ENCODE measurements at places on chromosomes 3 and 15.

DNA sequence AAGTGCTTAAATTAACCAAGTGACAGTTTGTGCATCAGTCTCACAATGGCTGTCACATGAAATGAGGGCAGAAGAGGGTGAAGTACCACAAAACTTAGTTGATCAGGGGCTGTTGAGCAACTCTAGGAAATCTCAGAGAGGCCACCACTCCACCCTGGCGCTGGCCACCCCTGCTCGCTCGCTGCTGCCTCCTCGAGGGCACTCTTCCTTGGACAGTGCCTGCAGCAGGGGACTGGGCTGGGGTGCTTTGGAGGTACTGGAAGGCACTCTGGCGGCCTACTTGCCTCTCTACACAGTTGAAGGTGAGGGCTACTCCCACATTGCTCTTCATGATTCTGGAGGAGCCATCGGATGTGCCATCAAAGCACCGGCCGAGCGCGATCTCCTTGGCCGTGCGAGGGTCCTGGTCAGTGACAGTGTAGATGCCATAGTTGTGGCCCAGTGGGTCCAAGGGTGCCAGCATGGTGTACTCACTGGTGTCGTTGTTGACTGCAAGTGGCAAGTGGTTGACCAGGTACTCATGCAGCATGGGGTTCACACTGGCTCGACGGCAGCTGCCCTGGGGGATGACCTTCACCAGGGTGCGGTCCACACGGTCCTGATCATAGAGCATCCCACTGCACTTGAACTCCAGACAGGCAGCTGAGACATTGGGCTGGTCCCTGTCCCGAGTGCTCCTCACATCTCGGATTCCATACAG, 11.6 kb upstream of the CLPX start:
- DNase-seq = no peak

- DNase-seq = peak; percentile 35
Measured at GRCh38 chr3:194632809-194633348, 340 bp downstream of the TMEM44 start.

DNA sequence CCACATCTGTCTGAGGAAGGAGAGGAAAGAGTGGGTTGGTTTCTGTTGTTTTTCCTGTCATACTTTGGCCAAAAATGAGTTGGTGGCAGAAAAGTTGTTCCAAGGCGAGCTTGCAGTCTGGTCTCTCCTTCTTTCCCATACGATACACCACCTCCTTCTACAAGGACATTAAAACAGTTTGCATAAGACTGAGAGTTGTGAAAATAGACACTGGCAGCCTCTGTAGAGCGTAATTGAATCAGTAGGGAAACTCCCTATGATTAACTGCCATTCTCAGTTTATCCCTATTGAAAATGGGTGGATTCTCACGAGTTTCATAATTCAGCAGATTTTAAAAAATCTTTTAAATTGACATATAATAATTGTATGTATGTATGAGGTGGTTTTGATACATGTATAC, 3.7 kb upstream of the LSG1 start:
- DNase-seq = no peak

DNA sequence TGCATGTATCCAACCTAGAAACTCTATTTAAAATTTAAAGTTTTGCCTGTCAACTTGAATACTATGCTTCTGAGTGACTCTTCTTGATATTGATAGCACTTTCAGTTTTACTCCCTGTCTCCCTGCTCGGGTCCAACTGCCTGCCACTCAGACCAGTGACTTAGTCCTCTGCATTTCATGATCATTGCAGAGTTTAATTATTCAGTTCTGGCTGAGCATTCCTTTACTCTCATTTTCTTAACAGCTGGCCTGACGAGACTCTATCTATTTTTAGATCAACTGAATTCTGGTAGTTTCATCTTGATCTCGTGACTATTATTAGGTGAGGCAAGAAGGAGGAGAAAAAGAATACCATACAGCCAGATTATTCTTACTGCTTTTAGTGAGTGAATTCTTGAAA, 617.4 kb downstream of the SI start:
- DNase-seq = peak; percentile 21

- peak; percentile 96 for DNase-seq
Measured at GRCh38 chr3:4741404-4742307, 237.6 kb upstream of the BHLHE40 start.

GRCh38 chr15:60343221-60343970, 54.4 kb downstream of the ANXA2 start:
- DNase-seq = peak; percentile 48

GRCh38 chr3:36792342-36792741, 28.0 kb upstream of the DCLK3 start:
- peak; percentile 13 for DNase-seq

DNA sequence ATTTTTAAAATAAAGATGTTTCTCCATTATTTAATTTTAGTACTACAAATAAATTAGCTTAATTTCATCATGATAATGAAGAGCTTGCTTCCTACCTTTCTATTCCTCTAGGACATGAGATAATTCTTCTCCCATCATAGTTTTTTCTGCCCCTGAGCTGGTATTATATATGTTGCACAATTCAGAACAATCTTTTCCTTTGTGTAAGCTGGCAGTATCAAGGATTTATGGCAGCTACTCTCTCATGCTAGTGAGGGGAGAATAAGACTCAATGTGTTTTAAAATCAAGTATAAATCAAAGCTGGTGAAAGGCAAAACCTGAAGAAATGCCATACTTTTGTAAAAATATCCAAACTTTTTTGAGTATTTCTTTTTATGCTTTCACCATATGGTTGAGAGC, 1405.3 kb downstream of the SI start:
- DNase-seq = no peak

DNA sequence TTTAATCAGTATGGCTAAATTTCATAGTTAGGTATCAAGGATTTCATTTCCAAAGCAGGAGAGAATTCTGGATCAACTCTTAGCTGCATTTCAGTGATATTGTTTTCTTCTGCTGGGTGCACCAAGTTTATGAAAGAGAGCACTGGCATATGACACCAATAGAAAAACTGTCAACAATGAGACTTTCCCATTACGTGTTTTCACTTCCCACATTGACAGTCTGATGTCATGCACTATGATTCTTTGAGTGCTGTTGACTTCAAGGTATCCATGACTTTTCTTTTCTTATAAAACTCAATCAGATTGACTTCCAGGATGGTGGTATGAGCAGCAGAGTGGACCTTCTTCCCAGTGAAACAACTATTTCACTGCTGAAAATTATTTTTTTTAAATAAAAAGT, 476.1 kb downstream of the EDEM1 start:
- DNase-seq = no peak

GRCh38 chr15:59892985-59893384, 111.1 kb upstream of the FOXB1 start:
- DNase-seq = no peak

GRCh38 chr3:72312339-72312738, 527.4 kb upstream of the PROK2 start:
- DNase-seq = no peak

- no peak for DNase-seq
Measured at GRCh38 chr3:68958932-68959331, 26.6 kb upstream of the TAFA4 start.

DNA sequence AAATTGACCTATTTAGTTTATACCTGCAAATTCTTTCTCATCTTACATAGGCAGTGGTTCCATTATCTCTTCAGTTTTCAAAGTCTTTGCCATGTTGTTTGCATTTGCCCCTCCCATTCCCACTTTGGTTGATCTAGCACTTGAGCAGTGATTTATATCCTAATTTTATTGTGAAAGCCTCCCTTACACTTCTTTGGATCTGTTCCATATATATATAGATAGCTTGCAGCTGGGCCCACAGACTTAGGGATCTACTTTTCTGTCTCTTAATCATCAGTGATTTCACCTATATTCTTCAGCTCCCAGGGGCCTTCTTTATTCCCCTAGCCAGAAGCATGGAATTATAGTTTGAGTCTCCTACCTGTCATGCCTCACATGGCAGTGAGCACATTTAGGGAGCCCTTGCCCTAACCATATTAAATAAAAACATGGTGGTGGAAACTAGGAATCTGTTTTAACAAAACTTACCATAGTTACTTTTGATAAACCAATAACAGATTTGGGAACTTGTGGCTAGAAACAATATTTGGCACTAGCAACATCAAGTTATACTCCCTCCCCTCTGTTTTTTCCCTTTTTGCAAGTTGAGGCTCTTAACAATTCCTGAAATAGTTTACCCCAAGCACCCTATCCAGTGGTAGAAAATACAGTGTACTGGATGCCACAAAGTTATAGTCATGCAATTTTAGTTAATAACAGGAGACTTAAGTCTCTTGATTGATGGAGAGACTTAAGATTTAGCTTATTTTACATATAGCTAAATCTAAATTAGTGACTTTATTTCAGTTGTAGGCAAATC, 41.7 kb downstream of the ARIH1 start:
- peak; percentile 67 for DNase-seq

- DNase-seq = no peak
Measured at GRCh38 chr15:59298225-59298853, 74.3 kb downstream of the MYO1E start.

DNA sequence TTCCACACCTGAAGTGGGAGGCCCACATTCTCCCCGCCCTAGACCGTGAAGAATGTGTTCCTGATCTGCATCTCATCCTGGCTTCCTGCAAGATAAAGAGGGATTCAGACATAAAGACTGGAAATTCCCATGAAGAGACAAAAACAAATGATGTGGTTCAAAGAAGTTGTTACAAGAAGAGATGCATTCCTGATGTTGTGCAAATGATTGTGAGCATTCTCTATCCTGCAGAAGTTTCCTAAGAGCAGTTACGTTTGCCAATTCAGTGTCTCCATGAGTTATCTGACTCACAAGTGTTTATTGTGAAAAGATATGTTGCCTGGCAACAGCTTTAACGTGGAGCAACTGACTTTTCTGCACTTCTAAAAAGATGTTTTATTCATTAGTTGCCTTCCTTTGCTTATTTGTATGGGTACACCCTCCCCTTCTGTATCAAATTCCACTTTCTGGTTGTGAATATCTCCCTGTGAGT, 107.8 kb downstream of the ZIC4 start:
- DNase-seq = peak; percentile 100

DNA sequence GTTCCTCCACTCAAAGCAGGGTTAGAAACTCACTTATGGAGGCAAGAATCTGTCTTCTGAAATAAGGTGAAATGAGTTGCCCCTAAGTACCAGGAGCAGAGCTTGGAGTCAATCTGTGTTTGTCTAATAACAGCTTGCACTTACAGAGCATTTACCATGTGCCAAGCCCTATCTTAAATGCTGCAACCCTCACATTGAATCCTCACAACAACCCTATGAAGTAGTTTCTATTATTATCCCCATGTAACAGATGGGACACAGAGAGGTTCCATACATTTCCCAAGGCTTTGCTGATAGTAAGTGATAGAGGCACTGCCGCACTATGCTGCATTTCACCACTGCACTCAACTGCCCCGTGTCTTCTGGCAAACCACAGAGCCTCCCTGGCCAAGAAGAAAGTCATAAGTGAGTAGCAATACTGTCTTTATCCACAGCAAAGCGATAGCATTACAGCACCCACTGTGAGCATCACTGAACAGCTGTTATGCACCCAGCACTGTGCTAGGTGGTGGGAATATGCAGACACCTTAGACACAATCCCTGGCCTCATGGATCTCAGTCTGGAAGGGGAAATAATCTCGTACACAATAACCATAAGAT, 141.5 kb downstream of the SSR3 start:
- DNase-seq = no peak

- peak; percentile 92 for DNase-seq
Measured at GRCh38 chr3:13544293-13544831, 4.6 kb upstream of the FBLN2 start.

GRCh38 chr3:115960799-115961198, 337.5 kb downstream of the GAP43 start:
- no peak for DNase-seq

GRCh38 chr15:27993996-27994780, 104.9 kb downstream of the OCA2 start:
- DNase-seq = no peak

- DNase-seq = no peak
Measured at GRCh38 chr15:89450076-89451006, 46.0 kb downstream of the RHCG start.

GRCh38 chr3:45640724-45641361, 46.3 kb downstream of the LIMD1 start:
- DNase-seq = no peak

DNA sequence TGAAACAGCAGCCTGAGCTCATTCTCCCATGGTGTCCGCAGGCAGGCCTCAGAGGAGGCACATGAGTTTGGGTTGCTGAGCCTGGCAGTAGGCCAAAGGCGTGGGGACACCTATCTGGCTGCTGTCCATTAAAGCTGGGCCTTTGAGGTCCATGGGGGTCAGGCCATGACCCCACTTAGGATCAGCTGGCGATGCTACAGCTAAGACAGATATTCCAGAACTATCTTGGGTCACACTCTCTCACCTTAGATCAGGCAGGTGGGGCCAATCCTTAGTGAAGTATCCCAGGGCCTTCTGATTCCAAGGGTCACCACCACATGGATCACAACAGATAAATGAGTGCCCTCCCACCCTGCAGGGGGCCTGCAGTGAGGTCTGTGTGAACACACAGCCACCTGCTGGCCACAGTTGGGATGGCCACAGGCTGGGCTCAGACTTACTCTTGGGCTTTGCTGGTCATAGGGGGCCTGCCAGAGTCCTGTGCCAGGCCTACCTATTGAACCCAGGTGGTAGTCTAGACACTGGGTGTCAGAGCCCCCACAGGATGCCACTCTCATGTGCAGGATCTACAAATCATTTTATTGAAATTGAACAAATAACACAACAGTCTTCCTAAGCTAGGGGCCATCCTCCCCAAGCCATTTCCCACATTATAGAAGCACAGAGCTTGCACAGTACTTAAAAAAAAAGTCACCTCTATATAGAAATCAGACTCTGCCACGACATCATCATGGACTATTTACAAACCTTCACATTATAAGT, 2.0 kb upstream of the HYAL2 start:
- peak; percentile 55 for DNase-seq

DNA sequence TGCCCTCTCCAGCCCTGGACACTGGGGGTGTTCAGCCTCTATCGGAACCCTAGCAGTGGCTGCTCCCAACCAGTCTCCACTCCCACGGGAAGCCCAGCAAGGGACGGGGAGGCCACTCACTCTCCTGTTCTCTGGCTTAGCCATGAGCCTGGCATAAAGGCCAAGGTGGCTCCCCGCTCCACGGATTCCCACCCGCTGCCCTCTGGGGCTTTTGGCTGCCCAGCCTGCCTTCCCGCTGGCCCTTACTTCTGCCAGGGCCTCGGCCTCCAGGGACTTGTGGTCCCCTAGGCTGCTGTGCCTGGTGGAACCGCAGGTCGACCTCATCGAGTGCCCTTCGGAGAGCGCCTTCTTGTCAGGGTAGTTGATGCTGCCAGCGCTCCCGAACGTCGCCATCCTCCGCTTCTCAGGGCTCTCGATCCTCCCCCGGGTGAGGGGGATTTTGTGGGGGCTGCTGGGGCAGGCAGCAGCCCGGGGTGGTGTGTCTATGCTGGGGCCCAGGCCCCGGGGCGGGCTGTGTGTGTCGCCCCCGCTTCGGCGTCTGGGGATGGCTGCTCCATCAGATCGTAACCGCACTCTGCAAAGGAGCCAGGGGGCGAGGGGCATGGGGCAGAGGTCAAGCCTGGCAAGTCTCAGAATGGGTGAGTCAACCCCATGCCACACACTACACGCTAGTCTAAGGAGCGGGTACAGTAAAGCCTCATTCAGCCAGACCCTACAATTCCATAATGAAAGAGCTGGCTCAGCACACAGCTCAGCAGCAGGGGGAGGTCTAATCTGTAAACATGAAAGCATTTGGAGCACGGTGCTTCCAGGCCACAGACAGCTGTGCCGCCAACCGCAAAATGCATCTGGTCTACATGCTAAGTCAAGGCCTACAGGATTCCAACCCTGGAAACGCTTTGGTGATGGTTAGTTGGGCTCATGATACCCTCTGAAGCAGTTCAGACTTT, 27.3 kb upstream of the RAD18 start:
- peak; percentile 84 for DNase-seq

- DNase-seq = peak; percentile 37
Measured at GRCh38 chr3:71288269-71288930, 295.1 kb downstream of the FOXP1 start.
